ENCODE measurements at places on chromosomes 11 and 22.

GRCh38 chr22:44933666-44934453 is 75.9 kb downstream of the PHF21B start:
- H3K27ac ChIP-seq = no peak overlapping the region
- DNase-seq = no peak
- no peaks in the 10 kb centered on the region for H3K4me1 ChIP-seq
- peaks cover 97% of the 10 kb centered on the region for H3K27me3 ChIP-seq
- H3K4me3 ChIP-seq = no peak overlapping the region
- no peaks in the 10 kb centered on the region for H3K36me3 ChIP-seq

DNA sequence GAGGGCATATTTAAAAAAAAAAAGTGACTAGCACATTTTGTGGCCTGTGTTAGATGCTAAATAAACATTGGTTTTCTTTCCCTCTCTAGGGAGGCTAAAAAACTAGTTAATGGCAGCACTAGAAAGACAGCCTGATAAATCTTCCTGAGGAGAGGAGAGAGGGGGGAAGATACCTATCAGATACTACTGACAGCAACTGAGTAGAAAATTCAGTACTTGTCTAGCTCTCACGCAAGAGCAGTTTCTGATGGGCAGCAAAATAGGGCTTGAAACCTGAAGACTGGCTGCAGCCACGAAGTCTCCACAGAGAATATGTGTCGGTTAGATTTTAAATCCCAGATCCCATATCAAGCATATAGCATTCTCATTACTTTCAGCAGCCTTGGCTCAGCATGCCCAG is 388.2 kb downstream of the KCNA4 start:
- H3K4me3 ChIP-seq = no peak overlapping the region
- H3K27ac ChIP-seq = no peak overlapping the region
- peaks cover 50% of the 10 kb centered on the region for H3K27me3 ChIP-seq
- no peak for DNase-seq

- no peaks in the 10 kb centered on the region for H3K27me3 ChIP-seq
- H3K36me3 ChIP-seq = peaks cover 29% of the 10 kb centered on the region
- H3K27ac ChIP-seq = no peak overlapping the region
- no peak overlapping the region for H3K4me3 ChIP-seq
- DNase-seq = no peak
These were observed 3.8 kb downstream of the C22orf39 start for GRCh38 chr22:19443544-19444211.

DNA sequence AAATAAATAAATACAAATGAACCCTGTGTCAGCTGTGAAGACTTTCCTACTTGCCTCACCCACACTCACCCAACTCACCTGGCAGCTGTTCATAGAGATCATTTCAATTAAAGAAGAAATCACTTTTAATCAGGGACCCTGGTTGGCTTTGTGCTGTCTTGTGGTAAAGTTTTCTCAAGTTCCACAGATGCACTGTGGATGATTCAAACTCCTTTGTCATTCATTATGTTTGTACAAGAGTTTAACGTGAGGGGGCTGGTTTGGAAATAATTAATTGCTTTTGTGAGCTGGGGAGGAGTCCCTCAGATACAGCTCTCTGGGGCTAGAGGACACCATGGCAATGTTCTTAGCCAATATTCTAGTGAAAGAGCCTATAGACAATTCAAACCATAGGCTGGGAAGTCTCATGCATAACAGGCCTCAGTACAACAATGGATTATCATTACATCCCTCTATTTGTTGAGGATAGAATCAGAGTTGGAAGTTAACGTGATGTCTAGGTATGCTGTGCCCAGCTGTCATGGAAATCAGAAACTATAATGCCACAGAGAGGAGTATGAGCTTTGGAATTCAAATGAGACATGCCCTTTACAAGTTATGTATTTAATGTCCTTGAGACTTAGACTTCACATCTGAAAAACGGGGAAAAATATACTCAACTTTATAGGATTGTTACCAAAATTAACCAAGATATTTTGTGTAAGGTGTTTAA is 698.5 kb downstream of the KCNA4 start:
- no peak for DNase-seq
- H3K27me3 ChIP-seq = no peaks in the 10 kb centered on the region
- no peaks in the 10 kb centered on the region for H3K36me3 ChIP-seq
- H3K4me1 ChIP-seq = peaks cover 27% of the 10 kb centered on the region

GRCh38 chr22:44489817-44490216 is 8.2 kb downstream of the RTL6 start:
- H3K36me3 ChIP-seq = peaks cover 8% of the 10 kb centered on the region
- H3K27me3 ChIP-seq = no peaks in the 10 kb centered on the region
- no peak overlapping the region for H3K4me3 ChIP-seq
- no peak overlapping the region for H3K27ac ChIP-seq
- H3K4me1 ChIP-seq = peaks cover 19% of the 10 kb centered on the region
- DNase-seq = no peak

DNA sequence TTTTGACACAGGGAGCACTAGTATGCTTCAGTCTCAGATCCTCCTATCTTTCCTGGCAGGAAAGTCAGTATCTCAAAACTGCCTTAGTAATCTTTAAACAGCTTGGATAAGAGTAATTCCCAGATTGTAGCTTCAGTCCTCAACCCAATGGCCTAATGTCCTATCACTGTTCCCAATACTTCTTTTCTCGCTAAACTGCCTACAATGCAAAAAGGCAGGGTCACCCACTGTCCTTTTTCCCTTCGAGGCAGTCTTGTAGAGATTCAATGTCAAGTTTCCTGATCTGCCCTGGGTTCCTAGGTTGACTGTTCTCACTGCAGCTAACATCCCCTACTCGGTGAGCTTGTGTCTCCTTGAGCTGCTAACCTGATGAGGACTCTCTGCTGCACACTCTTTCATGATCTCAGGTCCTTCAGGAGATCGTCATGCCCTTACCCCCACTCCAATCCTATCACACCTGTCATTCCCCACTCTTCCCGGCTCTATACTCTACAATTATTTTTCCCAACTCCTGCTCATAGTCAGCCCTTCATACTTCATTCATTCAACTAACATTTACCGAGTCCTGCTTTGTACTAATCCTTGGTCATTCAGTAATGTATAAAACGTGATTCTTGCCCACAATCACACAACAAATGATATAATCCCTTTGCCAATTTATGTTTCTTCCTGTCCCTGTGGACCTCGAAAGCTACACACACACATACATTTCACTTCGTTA is 904 bp downstream of the C2CD3 start:
- no peaks in the 10 kb centered on the region for H3K27me3 ChIP-seq
- H3K36me3 ChIP-seq = no peaks in the 10 kb centered on the region
- H3K4me3 ChIP-seq = no peak overlapping the region
- no peaks in the 10 kb centered on the region for H3K4me1 ChIP-seq

DNA sequence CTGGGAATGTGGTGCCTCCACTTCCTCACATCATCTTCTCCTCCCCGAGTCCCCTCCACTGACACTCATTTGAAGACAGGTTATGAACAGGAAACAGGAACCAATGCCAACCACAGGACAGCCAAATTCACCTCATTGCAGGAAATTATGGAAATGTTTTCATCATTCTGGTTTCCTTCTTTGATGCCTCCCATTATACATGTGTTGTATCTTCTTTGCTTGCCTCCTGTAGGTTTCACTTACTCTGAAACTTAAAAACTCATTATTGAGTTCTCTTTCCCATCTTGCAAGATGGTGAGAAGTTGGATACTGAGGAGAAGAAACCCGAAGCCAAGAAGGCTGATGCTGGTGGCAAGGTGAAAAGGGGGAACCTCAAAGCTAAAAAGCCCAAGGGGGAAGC is 108.5 kb downstream of the PHF21B start:
- peaks cover 89% of the 10 kb centered on the region for H3K27me3 ChIP-seq
- no peak for DNase-seq
- no peaks in the 10 kb centered on the region for H3K36me3 ChIP-seq
- H3K4me3 ChIP-seq = no peak overlapping the region

DNA sequence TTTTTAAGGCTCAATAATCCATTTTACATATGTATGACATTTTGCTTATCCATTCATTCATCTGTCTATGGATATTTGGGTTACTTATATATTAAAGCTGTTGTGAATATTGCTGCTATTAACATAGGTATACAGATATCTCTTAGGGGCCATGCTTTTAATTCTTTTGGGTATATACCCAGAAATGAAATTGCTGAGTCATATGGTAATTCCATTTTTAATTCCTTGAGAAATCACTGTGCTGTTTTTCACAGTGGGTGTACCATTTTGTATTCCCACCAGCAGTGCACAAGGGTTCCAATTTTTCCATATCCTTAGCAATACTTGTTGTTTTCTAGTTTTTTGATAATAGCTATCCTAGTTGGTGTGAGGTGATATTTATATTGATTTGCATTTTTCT is 19.0 kb downstream of the PRMT3 start:
- no peak for DNase-seq
- no peak overlapping the region for H3K4me3 ChIP-seq
- no peak overlapping the region for H3K27ac ChIP-seq
- H3K4me1 ChIP-seq = no peaks in the 10 kb centered on the region
- H3K36me3 ChIP-seq = peaks cover 5% of the 10 kb centered on the region
- H3K27me3 ChIP-seq = no peaks in the 10 kb centered on the region

DNA sequence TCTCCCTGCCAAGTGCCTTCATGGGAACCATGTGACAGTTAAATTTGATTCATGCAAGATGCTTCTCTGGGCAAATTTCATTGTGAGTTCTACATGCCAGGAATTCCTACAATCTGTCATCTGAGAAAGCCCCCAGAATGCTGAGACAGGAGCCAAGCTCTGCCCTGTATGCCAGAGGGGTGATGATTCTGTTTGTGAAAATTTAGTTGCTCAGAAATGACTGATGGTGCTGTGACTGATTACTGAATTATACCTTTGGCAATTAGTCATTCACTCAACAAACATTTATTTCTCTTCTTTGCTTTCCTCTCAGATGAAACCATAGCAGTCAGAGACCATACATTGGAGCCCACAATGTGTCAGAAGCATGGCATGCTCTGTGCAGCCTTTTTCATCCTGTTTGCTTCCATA is 69.0 kb upstream of the ZBED5 start:
- peaks cover 19% of the 10 kb centered on the region for H3K36me3 ChIP-seq
- no peak for DNase-seq
- no peak overlapping the region for H3K4me3 ChIP-seq
- no peak overlapping the region for H3K27ac ChIP-seq

DNA sequence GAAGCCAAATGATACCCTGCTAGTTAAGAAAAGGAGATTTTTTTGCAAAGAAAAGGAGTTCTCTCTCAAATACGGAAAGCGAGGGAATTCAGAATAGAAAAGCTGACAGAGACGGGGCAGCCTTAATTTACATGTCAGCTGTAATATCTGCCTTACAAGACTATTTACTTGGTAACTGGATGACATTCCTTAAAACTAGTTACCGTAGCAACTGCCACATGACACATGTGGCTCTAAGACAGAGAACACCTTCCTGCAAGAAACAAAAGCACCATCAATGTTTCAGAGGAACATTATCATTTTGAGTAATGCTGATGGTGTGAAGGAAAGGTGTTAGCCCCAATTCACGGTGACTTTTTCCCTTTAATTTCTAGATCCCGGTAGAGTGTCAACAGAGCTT is 222.1 kb downstream of the LRRC4C start:
- no peak for DNase-seq
- no peaks in the 10 kb centered on the region for H3K27me3 ChIP-seq
- no peak overlapping the region for H3K4me3 ChIP-seq

DNA sequence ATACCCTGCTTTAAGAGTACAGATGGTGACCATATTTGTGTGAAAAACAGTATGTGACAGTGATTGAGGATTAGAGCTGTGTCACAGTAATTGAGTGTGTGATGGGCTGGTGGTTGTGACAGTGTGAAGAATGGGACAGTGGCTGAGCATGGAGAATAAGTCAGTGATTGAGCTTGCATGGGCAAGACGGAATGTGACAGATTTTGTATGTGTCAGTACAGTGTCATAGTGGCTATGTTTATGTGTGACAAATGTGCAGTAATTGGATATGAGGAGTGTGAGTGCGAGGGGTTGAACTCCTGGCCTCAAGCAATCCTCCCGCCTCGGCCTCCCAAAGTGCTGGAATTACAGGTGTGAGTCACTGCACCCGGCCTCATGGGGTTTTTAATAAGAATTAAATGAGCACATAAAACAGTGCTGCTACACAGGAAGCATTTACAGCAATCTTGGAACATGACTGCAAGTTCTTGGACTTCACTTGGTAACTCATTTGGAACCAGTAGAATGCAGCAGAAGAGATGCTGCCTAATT is 583 bp upstream of the RRAS2 start:
- peak overlapping the region; percentile 99 for H3K4me3 ChIP-seq
- DNase-seq = no peak
- peaks cover 9% of the 10 kb centered on the region for H3K4me1 ChIP-seq
- H3K36me3 ChIP-seq = peaks cover 18% of the 10 kb centered on the region

- no peak overlapping the region for H3K27ac ChIP-seq
- peaks cover 58% of the 10 kb centered on the region for H3K4me1 ChIP-seq
- H3K4me3 ChIP-seq = no peak overlapping the region
- H3K36me3 ChIP-seq = peaks cover 80% of the 10 kb centered on the region
These were observed 4.9 kb downstream of the CSNK1E start for GRCh38 chr22:38312261-38312800.

DNA sequence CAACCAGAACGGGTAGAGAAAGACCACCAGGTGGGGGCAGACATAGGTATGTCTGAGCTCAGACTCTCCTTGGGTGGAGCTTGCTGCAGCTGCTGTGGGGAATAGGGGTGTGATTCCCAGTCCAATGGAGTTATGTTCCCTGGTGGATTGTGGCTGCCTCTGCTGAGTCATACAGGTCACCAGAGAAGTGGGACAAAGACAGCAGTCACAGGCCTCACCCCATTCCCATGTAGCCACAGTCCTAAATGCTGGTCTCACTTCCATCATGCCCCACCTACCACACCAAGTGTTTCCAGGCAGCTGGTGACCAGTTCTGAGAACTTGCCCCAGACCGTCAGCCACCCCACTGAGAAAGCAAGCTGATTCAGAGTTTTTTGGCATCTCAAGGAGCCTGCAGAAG is 17.5 kb downstream of the OR52E5 start:
- no peak for DNase-seq
- H3K27ac ChIP-seq = no peak overlapping the region
- H3K36me3 ChIP-seq = no peaks in the 10 kb centered on the region

DNA sequence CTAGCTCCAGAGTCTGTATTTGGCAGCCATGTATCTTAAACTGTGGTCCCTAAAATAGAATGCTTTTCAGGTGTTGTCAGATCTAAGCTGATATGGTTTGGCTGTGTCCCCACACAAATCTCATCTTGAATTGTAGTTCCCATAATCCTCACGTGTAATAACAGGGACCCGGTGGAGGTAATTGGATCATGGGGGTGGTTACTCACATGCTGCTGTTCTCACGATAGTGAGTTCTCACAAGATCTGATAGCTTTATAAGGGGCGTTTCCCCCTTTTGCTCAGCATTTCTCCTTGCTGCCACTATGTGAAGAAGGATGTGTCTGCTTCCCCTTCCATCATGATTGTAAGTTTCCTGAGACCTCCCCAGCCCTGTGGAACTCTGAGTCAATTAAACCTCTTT is 199.9 kb upstream of the ISX start:
- H3K27ac ChIP-seq = no peak overlapping the region
- DNase-seq = no peak
- H3K4me1 ChIP-seq = no peaks in the 10 kb centered on the region
- no peaks in the 10 kb centered on the region for H3K36me3 ChIP-seq
- no peaks in the 10 kb centered on the region for H3K27me3 ChIP-seq

DNA sequence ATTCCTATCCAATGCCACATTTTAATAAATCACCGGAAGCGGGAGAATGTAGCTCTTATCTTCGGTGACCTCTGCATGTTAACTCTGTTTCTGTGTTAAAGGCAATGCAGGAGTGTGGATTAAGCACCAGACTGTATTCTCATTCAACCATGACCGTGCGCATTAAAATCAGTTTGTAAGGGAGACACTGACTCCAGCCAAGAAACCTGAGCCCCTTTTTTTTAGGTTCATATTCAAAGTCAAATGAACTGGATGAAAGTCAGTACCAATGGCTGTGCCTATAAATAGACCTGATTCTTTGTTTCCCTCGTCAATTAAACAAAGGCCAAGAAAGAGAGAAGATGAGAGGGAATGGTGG is 32.2 kb downstream of the C11orf91 start:
- H3K27me3 ChIP-seq = no peaks in the 10 kb centered on the region
- H3K4me3 ChIP-seq = no peak overlapping the region
- H3K27ac ChIP-seq = no peak overlapping the region
- peaks cover 22% of the 10 kb centered on the region for H3K4me1 ChIP-seq

Data from Calu3 (cell line).